ENCODE measurements at places on chromosomes 13 and 19. TPM values are rescaled to one million over a fixed set of nuclear protein-coding genes. Genes with fewer than 3 reads are reported as not detected.
A peak's percentile ranks its signal among the peaks of the same experiment; 100 is the strongest.

Gene TPTE2
- 0.22 TPM for total RNA-seq

Gene BLOC1S3
- 16.7 TPM for total RNA-seq

Gene MUC16
- 0.05 TPM for total RNA-seq

Gene KLHL1
- not detected for total RNA-seq

Gene ZNF132
- total RNA-seq, result 3.5 TPM

Gene ICAM4
- total RNA-seq, result 1.9 TPM

Gene APLP1
- total RNA-seq, result 2.4 TPM

Gene MCF2L
- total RNA-seq, result 9.6 TPM

DNA sequence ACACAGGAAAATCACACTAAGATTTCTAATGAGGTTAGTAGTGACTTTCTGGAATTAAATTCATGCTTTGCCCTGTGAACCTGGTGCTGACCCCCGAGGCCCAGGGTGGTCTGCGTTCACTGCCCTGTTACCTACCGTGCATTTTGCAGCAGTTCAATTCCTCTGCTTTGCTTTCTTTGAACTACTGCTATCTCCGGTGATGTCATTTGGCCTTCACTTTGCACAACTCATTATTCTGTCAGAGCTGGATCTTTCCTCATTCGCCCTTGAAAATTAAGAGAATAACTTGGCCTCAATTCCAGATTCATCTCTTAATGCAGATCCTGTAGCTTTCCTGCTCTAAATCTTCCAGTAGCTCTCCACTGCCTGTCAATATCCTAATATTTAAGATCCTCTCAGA is 8.8 kb upstream of the LRRC63 start:
- no peak for DNase-seq

- DNase-seq, result no peak
Observed at GRCh38 chr13:66375756-66376155, 854.4 kb downstream of the PCDH9 start.

DNA sequence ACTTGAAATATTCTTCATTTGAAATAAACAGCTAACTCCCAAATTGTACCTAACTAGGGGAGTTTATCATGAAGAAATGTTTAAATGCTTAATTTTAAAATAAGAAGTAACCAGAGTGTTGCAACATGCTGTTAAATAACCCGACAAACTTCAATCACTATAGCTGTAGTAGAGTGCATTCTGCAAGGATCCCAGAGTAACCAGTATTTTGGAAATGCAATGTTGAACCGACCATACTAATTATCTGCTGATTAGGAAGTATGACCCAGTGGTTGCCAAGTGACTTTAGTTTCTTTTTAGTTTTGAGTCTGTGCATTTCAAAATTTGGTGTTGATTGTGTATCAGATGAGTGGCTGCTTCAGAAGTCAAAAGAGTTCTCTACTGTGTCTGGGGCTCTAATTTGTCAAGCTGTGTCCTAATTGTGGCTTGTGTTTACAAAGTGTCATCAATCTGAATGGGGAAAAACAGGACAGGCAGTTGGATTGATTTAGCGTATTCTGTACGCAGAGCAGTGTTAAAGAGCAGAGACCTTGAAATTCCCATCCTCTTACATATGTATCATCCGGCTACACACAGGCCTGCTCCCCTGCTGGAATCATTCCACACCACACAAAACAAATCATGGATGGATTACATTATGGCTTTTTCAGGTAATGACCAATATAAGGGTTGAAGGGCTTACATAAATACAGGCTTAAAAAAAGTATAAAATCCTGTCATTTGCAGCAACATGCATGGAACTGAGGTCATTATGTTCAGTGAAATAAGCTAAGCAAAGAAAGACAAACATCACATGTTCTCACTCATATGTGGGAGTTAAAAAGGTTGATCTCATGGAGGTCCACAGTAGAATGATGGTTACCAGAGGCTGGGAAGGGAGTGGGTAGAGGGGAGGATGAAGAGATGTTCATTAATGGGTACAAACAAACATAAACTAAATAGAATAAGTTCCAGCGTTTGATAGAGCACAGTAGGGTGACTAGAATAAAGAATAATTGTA is 351.5 kb downstream of the KLF12 start:
- DNase-seq, result no peak

DNA sequence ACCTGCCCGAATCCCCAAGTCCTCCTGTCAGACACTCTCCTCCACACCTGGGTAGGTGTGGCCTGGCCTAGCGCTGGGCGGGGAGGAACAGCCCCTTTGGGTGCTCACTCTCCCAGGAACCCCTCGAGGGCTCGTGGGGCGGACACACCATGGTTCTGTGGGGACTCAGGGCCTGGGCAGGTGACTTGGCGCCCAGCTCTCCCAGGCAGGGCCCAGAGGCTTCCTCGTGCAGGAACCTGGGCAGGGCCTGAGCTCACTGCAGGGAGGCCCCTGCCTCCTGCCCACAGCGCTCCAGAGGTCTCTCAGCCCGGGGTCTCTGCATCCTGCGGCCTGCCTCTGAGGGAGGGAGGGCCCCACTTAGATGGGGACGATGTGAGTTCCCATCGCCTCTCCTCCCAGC is 11.9 kb downstream of the LSM4 start:
- no peak for DNase-seq

DNA sequence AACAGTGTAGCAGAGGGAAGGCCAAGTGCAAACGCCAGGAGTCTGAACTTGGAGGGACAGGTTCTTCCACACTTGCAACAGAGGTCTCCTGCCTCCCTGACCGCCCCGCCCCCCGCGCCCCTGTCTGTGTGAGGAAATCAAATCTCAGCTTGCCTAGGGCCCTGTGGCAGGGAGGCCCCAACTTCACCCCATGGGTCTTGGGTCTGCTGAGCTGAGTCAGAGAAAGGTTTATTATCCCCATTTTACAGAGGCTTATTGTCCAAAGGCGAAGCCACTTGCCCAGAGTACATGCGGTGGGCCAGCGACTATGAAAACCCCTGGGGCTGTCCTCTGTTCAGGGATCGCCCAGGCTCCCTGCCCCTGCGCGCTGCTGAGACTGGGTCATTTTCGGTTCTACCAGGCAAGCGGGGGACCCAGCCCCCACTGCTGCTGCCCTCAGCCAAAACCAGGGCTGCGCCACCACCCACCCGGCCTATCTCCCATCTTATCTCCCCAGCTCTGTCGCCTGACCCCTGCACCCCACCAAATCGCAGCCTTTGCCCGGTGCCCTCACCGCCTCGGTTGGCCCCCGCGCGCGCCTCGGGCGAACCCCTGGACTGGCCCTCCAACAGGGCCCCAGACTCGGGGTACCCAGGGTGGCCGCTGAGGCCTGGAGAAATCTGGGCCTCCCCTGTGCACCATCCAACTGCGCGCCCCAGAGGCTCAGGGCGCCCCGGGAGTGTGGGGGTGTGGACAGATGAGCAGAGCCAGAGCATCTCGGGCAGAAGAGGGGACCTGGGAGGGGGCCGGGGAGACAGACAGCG is 850 bp upstream of the CERS4 start:
- DNase-seq, result no peak

GRCh38 chr19:48900477-48901406 is 630 bp downstream of the NUCB1 start:
- no peak for DNase-seq

GRCh38 chr19:54207983-54208783 is 7.5 kb downstream of the RPS9 start:
- DNase-seq, result peak; percentile 62

DNA sequence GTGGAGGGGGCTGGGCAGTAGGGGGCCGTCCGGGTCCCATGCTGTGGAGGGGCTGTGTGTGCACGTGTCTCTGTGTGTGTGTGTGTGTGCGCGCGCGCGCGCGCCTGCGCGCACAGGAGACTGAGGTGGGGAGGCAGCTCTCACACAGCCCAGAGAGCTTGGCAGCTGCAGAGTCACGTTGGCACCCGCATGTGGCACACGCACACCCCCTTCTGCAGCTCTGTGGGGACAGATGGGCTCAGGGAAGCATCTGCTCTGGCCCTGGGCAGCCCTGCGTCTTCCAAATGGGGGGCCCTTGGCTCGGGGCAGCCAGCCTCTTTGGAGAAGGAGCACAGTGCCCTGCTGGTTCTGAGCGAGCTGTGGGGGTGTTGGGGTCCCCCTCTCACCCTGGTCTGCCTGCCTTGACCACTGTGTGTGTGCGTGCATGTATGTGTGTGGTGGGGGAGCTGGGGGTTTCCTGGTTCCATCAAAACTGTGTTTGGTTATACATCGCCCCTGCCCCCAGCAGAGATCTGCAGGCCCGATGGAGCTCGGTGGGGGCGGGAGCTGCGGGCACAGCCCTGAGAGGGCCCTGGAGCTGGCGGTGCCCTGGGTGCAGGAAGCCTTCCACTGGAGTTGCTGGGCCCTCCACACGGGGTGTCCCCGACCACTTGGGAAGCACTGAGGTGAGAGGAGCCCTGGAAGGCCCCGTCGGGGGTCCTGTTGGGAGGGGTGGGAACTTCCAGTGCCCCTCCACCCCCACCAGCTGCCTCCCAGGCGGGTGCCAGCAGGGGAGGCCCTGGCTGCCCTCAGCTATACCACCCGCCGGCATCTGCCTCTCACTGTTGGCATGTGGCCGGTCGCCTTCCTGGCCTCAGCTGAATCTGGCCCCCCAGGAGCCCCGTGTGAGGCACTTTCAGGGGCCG is 67.1 kb downstream of the KDM4B start:
- DNase-seq, result no peak

DNA sequence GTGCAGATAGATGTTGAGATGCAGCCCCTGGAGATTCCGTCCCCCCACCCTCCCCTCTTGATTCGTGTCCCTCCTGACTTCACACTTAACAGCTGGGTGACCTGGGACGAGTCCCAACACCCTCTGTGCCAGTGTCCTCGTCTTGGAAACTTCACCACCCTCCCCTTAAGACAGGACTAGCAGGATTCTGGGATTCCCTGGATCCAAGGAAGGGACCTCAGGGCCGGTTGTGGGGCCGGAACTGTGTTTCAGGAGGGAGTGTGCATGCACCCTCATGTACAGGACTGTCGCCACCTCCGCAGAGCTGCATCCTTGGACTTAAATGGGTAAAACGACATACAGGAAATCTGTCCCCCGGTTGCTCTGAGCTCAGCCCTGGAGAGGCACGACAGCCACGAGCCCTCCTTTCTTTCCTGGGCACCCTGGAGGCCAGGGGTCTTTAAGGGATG is 990 bp downstream of the MYO9B start:
- DNase-seq, result peak; percentile 33

DNA sequence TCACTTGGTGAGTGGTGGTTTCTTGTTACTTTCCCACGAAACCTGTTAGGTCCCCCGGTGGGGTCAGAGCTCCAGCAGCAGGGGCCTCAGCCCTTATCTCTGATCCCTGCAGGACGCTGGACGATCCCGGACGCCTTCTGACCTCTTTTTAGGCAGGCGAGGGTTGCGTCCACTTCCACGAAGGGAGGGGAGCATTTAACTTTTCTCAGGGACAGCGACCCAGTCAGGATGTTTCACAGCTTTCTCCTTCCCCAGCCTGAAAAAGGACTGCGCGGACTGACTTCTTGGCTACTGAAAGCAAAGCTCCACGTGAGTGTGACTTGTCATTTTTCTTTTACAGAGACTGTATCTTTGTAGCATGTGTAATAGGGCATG is 692 bp downstream of the ZNF234 start:
- peak; percentile 1 for DNase-seq

GRCh38 chr19:16349551-16350152 is 25.0 kb downstream of the KLF2 start:
- no peak for DNase-seq

DNA sequence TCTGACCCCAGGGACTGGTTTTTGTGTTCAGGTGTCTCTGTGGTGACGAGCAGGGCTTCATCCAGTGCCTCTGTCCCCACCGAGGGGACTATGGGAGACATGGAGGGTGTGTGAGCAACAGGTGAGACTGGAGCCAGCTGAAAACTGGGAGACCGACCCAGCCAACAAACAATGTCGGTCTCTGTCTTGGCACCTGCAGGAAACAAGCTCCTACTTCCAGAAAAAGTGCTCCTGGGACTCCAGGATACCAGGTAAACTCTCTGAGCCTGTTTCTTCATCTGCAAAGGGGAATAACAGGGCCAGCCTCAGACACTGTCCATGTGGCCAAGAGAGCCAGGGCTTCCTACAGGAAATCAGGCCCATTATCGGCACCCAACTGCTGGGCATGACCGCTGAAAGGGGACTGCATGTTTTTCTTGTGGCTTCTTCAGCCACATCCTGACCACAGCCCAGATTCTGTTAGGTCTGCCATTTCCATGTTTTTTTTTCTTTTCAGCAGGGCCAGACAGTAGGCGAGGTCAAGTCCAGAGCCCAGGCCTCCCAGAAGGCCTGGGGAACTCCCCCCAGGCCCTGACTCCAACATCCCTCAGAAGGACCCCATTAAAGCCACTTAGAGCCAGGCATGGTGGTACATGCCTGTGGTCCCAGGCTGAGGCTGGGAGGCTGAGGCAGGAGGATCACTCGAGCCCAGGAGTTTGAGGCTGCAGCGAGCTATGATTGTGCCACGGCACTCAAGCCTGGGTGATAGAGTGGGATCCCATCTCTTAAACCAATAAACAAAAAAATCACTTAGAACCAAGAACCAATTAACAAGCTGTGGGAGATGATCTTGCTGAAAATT is 836 bp upstream of the BST2 start:
- DNase-seq, result peak; percentile 56

DNA sequence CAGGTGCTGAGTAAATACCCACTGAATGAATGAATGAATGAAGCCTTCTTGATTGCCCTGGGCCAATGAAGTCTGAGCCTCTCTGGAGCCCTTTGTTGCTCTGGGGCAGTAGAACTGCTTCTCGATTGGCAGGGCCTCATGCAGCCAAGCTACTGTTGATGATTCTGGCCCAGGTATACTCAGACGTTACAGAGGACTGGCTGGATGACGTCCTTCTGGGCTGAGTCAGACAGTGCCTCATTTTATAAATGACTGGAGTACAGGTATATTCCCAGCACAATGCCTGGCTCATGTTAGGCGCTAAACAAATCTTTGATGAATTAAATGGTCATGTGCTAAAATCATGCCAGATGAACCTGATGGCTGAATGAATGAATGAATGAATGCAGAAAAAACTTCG is 243.8 kb upstream of the MAB21L1 start:
- no peak for DNase-seq

- DNase-seq, result no peak
Observed at GRCh38 chr19:14616407-14616806, 33.5 kb downstream of the CLEC17A start.

- DNase-seq, result no peak
Observed at GRCh38 chr13:40983725-40984667, 35.1 kb downstream of the ELF1 start.

- no peak for DNase-seq
Observed at GRCh38 chr19:35320065-35320713, 8.8 kb upstream of the CD22 start.

DNA sequence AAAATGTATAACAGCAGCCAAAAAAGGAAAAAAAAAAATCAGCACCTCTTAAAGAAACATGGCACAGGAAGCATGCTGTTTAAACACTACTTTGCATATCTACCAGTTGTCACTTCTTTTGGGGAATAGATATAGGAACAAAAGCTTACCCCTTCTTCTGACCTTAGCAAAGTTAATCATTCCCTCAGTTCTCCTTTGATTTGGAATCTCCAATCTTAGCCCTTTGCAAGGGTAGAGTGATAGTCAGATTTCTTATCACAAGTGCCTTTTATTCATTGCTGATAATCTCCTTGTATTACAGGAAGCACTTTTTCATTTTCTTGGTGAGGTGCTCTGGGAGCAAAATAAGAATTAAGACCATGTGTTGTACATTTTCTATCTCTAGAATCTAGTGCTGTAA is 1327.6 kb downstream of the OLFM4 start:
- DNase-seq, result no peak

- DNase-seq, result no peak
Observed at GRCh38 chr19:34082289-34083077, 89.8 kb upstream of the LSM14A start.
